ENCODE measurements at places on chromosomes 13 and 19.

GRCh38 chr19:40366697-40367561 lies 18.4 kb downstream of the PLD3 start:
- no peak for ATAC-seq

- no peak for ATAC-seq
These were observed 17.9 kb upstream of the CACTIN start for GRCh38 chr19:3644351-3645066.

GRCh38 chr19:17450264-17451075 lies 2.0 kb upstream of the TMEM221 start:
- peak; percentile 96 for ATAC-seq

DNA sequence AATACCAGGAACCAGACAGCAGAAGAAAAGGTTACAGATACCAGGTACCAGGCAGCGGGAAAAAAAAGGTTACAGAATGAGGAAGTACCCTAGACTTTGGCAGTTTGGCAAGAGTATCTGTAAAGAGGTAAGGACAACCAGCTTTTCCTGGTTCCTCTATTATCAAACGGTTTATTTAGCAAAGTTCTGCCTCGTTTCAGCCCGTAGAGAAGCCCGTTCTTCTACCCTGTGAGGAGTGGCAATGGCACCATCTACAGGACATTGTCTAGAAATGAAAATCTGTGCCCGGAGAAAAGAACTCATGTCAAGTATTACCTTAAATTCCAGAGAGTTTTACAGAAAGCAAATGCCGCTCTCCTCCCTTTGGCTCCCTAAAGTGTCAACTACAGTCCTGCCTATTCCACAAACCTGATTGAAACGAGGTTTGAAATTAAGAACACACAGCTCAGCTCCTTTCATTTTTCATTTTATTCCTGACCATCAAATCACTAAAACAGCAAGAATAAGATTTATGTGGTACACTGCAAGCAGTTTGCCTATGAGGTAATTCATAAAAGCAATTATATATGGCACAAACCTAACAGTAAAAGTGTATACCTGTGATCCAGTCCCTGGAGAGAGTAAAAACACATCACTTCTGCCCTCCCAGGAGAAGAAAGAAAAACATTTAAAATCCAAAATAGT lies 226.3 kb downstream of the SLC7A1 start:
- peak; percentile 38 for ATAC-seq

DNA sequence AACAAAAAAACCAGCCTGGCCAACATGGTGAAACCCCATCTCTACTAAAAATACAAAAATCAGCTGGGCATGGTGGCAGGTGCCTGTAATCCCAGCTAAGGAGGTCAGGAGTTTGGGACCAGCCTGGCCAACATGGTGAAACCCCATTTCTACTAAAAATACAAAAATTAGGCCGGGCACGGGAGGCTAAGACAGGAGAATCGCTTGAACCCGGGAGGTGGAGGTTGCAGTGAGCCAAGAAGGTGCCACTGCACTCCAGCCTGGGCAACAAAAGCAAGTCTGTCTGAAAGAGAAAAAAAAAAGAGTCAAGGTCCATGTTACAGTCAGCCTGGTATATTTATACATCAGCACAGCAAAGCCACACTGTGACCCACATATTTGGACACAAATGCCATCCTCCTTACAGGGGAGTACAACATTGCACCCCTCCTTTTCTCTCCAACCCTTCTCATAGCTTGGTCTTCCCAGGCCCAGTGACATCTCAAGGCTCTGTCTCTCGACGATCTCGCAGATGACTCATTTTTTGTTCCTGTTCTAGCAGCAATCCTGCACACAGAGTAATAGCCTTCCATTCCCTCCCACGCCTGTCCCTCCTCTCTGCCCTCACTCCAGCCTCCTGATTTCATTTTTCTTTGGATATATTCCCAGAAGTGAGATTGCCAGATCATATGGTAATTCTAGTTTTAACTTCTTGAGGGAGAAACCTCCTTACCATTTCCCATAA lies 21.0 kb upstream of the DPP9 start:
- ATAC-seq = no peak

DNA sequence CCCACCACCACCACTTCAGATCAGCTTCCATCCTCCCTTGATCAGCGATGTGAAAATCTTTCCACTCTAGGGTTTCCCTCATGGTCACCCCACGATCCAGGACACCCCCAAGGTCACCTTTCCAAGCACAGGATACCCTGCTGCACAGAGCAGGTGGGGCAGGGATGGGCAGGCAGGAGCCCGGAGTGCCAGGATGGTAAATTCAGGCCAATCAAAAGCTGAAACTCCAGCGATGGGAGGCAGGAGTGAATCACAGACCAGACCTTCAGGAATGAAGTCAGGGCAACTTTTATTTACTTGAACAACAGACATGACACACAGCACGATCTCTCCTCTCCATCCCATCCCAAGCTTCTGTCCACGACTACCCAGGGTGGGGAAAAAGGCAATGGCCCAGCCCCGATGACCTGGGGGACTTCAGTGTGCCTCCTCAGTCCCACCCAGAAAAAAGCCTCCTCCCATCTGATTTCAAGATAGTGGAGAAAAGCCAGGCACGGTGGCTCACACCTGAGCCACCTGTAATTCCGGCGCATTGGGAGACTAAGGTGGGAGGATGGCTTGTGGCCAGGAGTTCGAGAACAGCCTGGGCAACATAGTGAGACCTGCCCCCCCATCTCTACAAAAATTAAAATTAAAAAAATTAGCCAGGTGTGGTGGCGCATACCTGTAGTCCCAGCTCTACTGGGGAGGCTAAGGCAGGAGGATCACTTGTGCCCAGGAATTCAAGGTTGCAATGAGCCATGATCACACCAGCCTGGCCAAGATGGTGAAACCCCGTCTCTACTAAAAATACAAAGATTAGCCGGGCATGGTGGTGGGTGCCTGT lies 39.2 kb downstream of the ZSWIM4 start:
- no peak for ATAC-seq

DNA sequence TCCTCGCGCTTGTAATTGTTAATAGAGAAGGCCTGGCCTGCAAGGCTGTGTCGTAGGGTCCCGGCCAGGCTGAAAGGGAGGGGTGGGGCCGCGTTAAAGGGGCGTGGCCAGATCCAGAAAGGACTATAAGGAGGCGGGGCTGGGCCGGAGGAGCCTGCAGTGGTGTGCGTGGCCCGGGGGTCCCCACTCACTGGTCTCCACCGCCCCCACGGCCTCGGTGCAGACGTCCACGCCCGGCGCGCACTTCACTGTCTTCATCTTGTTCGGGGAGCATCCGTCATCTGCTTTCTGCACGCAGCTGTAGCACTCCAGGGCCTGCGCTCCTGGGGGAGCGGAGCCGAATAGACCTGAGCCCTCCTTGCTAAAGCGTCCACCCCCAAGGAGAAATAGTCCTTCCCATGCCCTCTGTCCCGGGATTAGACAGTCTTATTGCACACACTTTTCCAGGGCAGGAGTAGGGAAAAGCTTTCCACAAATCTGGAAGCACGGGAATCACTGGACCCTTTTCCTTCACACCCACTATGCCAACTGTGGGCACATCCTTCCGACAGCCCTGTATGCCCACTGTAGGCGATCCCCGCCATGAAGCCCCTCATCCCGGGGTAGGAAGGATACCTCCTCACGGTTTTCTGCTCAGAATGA lies 1.2 kb downstream of the LYPD3 start:
- ATAC-seq = peak; percentile 52

DNA sequence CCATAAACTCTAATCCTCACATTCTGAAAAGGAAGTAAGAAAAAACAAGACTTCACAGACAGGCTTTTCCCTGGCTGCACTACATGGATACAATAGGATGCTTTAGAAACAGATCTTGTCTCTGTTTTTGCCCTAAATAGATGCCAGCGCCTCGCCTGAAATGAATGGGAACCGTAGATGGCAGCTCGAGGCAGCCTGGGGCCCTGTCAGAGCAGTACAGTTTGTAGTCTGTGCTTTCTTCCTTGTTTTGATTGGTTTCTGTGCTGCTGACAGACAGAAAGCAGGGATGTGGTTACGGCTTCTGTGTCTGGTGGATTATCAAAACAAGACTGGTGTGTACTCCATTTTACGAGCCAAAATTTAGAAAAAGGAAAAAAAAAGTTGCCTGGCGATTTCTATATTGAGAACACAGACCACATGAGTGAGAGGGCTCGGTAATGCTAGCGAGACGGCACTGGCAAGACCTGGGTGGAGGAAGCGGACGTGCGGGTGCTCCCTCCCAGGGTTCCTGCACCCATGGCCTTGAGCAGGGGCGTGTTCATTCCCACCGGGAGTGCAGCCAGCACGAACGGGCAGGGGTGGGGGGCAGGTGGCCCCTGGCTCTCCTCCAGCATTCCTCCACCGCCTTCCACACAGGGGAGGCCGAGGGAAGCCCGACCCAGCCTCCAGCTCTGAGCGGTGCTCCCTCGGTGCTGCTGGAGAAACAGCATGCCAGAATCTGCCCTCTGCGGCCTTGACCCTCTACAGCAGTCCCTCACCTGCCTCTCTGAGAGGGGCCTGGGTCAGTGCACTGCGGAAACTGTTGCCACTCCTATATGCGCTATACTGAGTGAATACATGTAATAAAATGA lies 37.6 kb upstream of the C1QTNF9 start:
- peak; percentile 65 for ATAC-seq

DNA sequence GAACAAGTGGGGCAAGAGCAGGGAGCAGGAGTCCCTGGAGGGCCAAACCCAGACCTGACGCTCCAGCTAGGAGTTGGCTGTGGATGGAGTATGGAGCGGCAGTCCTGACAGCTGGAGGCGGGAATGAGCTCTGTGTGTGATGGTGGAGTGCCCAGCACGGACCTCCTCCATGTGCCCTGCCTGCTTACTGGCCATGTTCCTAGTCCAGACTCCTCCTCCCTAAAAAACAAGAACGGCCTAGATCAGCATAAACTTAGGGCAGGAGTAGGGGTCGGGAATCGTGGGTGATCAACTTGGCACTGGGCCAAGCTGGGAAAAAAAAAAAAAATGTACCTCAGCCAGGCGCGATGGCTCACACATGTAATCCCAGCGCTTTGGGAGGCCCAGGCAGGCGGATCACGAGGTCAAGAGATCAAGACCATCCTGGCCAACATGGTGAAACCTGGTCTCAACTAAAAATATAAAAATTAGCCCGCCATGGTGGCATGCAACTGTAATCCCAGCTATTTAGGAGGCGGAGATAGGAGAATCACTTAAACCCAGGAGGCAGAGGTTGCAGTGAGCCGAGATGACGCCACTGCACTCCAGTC lies 29.5 kb downstream of the LTBP4 start:
- ATAC-seq = no peak

- peak; percentile 42 for ATAC-seq
These were observed 5.0 kb downstream of the ZSCAN5A start for GRCh38 chr19:56309511-56310185.

GRCh38 chr13:45398877-45399276 lies 19.3 kb downstream of the SLC25A30 start:
- peak; percentile 43 for ATAC-seq

DNA sequence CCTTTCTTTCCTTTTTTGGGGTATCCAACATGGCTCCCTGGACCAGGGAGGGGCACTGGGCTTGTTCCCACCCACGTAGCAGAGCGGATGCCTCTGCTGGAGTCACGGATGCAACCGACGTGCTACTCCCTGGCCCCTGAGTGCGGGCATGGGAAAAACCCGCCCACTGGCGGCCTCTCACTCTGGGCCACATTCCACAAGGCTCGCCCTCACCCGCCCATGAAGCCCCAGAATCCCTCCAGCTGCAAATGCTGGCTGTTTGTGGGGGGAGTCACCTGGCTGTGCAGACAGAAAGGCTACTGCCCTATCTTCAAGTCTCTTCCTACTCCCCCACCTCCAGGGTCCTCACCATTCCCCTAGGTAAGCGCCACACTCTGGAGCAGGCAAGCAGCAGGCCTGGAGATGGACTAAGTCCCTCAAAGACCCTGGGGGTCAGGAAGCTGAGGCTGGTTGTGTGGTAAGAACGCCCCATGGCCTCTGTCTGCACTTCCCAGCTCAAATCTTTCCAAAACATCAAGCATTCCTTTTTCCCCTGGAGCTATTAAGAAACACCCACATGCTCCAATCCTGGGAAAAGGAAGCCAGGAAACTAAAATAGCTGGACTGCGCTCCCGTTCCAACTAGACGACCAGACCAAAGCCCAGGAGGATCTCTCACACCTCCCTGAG lies 17.9 kb upstream of the EPHX3 start:
- ATAC-seq = no peak

GRCh38 chr13:113034451-113035212 lies 65.6 kb downstream of the MCF2L start:
- no peak for ATAC-seq

GRCh38 chr13:35908226-35908625 lies 223.0 kb downstream of the DCLK1 start:
- no peak for ATAC-seq

- no peak for ATAC-seq
These were observed 2.1 kb downstream of the SLC27A5 start for GRCh38 chr19:58509731-58510083.

DNA sequence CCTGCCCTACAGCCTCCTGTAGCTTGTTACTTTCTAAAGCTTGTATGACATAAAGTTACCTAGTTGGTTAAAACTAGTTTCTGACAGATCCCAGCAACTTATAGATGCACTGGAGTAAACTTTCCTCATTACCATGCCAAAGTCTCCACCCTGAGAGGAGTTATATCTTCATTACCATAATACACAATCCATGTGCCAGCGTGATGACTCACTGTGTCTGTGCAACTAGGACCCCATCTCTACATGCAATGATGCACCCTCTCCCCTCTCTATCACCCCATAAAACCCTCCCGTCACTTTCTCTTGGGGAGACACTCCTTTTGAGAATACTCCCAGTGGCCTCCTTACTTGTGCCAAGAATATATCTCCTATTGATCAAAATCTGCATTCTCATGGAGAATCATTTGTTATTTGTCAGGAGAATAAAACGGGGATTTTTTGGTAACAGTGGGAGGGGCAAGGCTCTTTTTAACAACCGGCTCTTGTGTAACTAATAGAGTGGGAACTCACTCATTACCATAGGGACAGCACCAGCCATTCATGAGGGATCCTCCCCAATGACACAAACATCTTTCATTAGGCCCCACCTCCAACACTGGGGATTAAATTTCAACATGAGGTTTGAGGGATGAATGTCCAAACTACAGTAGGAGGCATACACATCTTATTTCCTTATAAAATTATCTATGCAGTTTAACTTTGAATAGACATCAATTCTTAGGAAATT lies 235.1 kb upstream of the ATXN8OS start:
- ATAC-seq = no peak

DNA sequence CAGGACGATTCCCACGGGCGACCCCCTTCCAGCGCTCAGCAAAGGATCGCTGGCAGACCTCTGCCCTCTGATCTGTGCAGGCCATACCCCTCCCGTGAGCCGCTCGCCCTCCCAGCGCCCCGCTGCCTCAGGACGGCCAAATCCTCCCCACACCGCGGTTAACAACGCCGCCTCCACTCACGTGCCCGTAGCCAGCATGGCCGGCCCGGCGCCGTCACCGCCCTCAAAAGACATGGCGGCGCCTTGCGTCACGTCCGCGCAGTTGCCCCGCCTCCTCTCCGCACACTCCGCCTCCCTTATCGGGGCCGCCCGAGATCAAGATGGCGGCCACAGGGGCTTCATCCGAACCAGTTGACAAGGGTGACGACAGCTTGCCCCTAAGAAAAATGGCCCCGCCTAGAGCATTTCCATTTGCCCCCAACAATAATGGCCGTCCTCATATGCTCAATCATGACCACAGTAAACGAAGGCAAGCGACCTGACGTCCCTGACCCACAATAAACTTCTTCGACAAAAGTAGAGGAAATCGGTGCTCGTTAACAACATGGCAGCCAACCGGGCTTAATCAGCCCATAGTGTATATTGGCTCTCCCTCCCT lies 634 bp downstream of the AKT1S1 start:
- peak; percentile 57 for ATAC-seq

- ATAC-seq = no peak
These were observed 500 bp upstream of the IFI30 start for GRCh38 chr19:18173054-18173571.

GRCh38 chr19:17648097-17648660 lies 40.0 kb downstream of the UNC13A start:
- ATAC-seq = no peak

GRCh38 chr13:102236341-102236740 lies 165.5 kb downstream of the FGF14 start:
- ATAC-seq = no peak
